SJSA1 (cell line): ENCODE measurements at places on chromosomes 12 and 14.

DNA sequence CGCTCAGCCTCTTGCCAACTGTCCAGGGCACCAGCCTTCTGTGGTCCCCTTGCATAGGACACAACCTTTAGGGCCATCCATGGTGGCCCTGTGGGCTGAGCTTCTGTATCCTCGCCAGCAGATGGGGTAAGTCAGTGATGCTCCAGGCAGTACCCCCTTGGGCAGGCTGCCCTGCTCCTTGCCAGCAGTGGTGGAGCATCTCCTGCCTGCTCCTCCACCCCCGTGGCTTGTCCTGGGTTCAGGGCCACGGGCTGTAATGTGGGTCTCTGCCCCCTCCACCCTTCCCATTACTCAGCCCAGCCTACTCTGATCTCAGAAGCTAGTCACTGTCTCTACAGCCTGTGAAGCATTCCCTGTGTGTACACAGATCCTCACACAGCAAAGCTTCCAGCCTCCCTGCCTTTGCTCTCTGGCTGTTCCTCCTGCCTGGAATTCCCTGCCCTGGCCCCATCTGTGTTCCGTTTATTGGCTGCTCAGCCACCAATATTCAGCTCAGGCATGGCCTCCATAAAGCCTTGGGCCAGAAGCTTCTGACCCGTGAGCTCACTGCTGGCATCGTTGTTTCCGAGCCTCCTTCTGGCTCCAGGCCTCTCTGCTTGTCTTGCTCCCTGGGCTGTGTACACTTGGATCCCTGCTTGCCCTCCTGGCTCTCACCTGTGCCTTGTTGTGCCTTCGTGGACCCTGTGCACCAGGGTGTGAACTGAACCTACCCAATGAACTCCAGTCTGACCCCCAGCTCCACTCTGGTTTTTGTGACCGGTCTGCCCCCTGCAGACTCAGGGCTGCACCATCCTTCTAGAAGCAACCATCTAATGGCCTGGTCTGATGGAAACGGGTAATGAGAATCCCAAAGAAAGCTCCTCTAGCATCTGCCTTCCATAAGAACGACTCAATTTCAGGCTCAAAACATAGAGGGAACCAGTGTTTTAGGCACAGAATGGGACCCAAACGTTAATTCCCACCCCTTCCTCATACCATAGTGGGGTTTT lies 177.0 kb upstream of the PRMT8 start:
- no peak for DNase-seq

GRCh38 chr14:86798330-86798729 lies 1194.7 kb downstream of the GALC start:
- DNase-seq, result no peak

DNA sequence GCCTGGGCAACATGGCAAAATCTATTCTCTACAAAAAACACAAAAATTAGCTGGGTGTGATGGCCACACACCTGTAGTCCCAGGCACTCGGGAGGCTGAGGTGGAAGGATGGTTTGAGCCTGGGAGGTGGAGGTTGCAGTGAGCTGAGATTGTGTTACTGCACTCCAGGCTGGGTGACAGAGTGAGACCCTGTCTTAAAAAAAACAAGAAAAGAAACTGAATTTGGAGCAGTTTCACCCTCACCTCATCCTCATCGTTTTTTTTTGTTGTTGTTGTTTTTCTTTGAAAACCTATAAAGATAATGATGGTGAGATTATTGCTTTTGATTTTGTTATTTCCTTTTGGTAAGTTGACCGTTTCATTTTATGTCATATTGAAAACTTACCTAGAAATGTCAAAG lies 60.7 kb downstream of the SLC38A6 start:
- DNase-seq, result no peak

DNA sequence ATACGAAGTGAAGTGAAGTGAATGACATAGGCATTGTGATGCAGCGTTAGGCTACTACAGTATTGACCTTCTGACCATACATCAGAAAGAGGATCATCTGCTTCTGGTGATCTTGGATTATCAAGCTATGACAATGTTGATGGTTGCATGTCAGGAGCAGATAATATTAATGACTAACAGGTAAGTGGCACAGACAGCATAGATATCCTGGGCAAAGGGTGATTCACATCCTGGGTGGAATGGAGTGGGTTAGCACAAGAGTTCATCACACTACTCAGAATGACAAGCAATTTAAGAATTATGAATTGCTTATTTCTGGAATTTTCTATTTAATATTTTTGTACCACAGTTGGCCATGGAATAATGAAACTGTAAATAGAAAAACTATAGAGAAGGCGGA lies 397.9 kb upstream of the ATP2B1 start:
- DNase-seq, result no peak

DNA sequence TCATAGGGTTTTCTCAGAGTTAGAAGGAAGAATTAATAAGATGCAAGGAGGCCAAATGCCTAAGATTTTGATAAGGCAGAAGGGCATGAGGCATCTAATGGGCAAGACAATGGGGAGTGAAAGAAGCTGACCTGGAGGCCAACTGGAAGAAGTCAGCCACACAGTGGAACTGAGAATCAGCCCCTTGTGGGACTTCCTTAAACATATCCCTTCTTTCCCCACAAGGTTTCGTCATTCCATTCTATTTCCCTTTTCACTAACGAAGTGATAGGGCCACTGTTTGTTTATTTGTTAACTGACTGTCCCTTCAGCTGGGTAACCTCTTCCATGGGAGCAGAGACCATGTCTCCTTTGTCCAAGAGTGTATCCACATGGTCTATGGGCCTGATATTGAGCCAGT lies 86.2 kb downstream of the HELB start:
- DNase-seq, result no peak

DNA sequence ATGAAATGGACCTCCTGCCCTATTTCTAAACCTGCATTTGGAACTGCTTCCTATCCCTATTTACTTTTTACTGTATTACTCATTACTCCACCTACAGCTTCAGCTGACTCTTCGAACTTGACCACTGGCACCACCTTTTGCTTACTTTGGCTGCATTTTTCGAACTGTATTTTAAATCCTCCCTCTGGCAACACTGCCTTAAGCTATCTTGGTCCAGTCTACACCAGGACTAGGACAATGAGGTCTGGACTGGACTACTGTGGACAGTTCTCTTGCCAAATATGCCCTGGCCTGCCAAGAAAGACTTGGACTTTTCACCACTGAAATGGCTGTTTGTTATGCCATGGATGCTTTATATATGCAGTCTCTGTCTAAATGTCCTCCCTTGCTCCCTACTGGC lies 328.1 kb downstream of the BTG1 start:
- no peak for DNase-seq

- DNase-seq, result no peak
Measured at GRCh38 chr12:32486158-32486557, 86.8 kb downstream of the FGD4 start.

DNA sequence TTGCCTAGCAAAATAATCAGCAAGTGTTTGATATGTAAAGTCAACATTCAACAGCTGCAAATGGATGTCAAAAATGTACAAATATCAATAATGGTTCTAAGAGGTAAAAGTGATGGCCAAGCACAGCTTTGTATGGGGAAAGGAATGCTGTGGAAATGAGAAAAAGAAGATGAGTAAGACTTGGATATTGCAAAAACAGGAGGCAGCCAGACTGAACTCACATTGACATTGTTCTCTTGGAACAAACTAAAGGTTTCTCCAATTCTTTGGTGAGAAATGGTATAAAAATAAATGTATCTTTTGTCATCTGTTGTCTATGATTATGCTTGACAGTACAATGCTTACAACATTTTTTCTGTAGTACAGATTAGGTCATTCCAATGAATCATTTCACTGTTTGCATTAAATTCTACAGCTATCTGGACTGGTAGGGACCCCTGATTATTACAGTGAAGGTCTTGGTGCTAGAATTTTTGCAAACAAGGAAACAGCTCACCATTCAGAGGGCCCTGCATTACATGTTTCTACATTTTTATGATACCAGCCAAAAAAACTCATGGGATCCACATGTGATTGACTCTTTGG lies 465.7 kb downstream of the NOVA1 start:
- DNase-seq, result no peak

DNA sequence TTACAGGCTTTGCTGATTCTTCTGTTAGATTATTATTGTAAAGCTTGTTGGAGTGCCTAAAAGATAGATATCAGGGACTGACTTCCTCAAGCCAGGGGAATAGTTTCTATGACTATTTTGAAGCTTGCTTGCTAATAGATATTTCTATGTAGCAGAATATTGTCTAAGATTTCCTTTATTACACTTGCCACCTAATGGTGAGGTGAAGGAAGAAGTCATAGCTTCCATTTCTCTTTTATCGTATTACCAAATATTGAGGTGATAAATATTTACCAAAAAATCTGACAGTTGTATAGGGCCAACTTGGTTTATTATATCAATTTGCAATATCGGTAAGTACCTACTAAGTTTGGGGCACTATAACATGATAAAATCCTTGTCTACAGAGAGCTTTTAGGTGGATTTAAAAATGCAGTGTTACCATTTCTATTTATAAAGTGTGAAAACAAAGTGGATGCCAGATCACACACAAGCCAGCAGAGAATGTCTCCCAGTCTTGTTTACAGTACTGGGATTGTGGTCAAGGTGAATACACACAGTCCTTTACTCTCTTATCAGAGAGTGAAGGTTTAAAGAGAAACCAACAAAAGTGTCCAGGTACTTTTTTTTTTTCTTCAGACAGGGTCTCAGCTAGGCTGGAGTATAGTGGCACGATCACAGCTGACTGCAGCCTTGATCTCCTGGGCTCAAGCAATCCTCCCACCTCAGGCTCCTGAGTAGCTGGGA lies 137.9 kb downstream of the IGF1 start:
- DNase-seq, result no peak

DNA sequence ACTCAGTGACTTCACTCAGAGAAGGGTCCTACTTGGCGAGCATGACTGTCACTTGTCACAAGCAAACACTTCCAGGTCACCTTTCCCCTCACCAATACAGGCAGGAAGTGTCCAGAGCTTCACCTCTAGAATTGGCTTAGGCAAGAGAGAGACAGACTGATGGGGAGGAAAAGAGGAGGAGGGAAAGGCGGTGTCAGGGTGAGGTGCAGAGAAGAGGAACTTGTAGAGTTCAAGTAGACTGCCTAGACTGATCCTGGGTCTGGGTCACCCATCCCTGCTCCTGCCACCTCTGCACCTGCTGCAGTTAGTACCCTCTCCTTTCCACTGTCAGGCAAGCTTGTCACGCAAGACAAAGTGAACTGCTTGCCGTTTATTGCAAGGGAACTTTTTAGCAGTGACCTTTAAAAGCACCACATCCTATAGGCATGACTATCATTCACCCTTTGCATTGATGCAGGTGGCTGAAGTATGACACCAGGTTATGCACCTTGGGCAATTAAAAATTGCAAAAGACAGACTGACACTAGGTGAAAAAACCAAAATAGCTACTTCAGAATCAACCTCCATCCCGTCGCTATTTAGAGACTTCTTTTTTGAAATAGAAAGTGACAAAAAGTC lies 292.4 kb downstream of the SYT1 start:
- no peak for DNase-seq

DNA sequence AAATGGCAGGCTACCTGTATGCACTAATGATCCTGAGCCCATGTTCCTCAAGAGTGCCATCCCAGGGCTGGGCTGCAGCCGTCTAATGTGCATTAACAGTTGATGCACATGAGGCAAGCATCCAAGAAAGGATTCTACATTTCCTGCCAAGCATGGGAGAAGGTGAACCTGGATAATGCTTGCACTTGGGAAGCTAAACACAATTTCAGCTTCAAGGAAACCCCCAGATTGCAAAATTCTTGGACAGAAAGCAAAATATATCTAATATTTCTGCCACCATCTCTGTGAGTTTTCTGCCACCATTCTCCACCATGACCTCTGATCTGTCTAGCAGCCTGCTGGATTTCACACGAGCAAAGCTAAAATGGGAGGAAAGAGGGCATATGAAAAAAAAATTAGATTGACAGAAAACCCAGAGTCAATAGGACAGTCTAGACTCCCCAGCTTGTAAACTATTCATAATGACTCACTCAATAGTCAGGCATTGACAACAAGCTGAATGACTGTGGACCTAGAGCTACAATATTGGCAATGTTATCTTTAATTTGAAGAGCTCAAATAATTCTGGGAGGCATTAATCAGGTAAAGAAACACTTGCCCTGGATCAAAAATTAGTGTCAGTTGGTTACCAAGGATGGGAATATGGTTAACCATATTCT lies 91.9 kb upstream of the BCL2L14 start:
- DNase-seq, result no peak

DNA sequence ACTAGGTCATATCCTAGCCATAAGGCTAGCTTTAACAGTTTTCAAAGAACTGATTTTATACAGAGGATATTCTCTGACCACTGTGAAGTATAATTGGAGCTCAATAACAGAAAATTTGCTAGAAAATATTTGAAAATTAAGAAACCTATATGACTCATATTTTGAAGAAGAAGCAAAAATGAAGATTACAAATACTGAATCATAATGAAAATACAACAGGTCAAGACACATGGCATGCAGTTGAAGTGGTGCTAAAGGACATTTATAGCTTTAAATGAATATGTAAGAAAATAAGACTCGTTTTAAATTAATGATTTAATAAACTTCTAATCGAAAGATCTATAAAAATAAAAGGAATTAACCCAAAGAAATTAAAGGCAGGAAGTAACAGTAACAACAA lies 1234.6 kb downstream of the SLC16A7 start:
- no peak for DNase-seq

- no peak for DNase-seq
Measured at GRCh38 chr12:24446287-24446686, 496.8 kb upstream of the SOX5 start.
